ENCODE measurements at places on chromosomes 4 and X.

GRCh38 chr4:61462451-61463326, 262.6 kb downstream of the ADGRL3 start:
- peak; percentile 43 for DNase-seq

DNA sequence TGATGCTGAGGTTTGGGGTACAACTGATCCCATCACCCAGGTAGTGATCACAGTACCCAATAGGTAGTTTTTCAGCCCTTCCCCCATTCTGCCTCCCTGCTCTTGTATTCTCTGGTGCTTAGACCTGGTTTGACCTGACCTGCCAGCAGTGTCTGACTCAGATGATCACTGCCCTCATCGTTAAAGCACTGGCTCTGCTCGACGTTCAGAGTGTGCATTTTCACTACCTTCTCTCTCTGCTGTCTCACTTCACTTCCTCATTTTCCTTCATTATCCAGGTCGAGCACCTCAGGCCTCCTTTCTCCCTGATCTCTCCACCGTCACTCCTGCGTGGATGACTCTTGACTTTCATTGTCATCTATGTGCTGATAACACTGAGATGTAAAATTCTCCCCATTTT, 83.6 kb downstream of the PARM1 start:
- DNase-seq, result no peak

- peak; percentile 62 for DNase-seq
These were observed 38.6 kb upstream of the MSMO1 start for GRCh38 chr4:165288639-165289422.

DNA sequence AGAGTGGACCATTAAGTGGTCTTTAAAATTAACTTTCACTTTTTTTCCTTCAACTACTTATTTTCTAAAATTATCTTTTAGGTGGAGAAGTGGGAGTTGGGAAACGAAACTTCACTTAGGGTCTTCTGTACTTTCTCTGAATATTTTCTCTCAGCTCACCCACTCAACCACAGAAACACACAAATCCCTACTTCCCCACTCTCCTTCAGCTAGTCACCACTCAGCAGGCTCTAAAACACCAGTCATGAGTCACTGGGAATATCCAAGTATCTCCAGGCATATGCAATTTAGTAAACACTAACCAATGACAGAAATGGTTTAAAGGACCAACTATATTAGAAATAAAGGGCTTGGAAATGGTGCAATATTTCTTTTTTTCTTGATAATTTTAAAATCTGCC, 153.0 kb upstream of the RPS6KA6 start:
- peak; percentile 30 for DNase-seq

- DNase-seq, result no peak
These were observed 327.8 kb downstream of the PDGFC start for GRCh38 chr4:156643826-156644225.

DNA sequence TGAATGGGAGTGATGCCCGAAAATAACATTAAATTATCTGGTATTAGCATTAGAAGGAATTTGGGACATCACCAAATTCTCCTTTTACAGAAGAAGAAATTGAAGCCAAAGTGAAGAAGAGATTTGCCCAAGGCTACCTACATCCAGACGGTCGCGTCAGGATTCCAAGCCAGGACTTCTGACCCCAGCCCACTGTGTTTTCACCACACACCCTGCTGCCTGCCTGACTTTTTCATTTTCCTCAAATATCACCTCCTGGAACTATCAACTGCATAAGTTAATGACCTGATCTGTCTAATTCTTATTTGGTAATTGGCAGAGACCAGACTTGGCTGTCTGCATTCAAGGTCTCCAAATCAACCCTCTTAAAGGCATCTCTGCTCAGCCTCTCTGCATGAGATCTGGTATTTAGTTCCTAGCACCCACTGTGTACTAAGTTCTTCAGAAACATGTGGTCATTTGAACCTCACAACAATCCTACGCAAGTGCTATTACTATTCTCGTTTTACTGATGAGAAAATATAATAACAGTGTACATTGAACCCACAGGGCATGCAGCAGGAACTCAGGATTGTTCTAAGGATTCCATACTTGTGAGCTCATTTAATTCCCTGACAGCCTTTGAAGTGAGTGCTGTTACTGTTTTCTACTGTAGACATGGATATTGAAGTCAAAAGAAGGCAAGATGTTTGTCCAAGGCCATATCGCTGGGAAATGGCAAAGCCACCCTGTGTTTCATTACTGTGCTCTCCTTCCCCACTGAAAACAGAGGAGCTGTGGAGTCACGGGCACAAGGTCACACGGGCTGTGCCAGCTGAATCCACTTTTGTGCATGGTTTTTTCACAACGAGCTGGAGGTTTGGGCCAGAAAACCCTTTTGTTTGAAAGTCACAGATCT, 195.2 kb upstream of the C1QTNF7 start:
- DNase-seq, result peak; percentile 47

DNA sequence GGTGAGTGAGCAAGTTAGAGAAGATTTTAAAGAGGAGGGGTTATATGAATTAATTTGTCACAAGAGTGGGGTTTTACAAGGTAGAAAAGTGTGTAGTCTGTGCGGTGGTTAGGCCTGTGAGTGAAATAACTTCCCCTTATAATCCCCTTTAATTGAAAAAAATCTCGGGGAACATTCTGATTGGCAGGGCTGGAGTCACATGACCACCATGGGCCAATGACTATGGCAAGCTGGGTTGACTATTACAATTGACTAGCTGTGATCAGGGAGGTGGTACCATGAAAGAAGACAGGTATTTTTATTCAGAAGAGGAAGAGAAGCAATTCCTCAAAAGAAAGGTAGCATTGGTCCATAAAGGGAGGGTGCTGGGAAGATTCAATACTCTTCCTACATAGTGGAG, 27.0 kb upstream of the CD38 start:
- DNase-seq, result no peak

DNA sequence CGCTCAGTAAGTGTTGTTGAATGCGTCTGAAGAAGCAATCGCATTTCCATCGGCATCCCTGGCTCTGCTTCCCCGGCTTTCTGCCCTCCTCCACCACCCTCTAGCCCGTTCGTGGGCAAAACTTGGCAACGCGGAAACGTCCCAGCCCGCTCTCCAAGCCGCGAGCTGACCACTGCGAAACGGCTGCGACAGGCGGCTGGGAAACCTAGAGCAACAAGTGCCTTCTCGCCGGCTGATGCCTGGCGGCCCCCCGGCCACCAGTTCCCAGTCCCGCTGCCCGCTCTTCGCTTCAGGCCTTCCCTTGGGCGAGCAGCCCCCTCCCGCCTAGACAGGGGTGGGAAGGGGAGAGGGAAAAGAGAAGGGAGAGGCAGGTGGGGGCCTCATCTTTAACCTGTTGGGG, 837 bp downstream of the CITED1 start:
- no peak for DNase-seq
